Globus pallidus (tissue), 1 donor: ENCODE measurements at places on chromosomes 3 and 15.

- no peak for DNase-seq
Observed at GRCh38 chr3:42491881-42492507, 10.4 kb upstream of the VIPR1 start.

DNA sequence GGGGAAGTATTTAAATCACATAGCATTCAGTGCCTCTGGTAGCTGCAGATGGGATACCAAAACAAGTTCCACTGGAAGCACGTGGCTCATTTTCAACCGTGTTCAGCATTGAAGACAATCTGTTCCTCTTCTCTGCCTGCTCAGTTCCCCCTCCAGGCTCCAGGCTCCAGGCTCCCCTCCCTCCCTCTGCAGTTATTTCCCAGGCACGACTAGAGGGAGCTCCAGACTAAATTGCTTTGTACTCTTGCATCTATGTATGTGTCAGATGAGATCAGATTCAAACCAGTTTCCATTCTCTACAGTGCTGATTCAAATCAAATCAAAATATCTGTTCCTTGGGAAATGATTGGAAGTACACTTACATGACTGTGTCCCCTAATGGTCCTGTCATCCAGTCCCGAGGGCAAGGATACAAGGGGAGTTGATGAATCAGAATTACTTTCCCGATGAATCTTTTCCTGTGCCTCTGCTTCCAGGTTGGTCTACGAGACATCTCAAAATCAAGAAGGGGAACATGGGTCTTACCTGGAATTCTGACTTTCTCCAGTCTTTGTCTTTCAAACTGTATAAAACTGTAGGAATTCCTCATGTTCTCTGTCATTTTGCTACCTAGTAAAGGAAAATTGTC lies 600.5 kb downstream of the EDEM1 start:
- peak; percentile 33 for DNase-seq

DNA sequence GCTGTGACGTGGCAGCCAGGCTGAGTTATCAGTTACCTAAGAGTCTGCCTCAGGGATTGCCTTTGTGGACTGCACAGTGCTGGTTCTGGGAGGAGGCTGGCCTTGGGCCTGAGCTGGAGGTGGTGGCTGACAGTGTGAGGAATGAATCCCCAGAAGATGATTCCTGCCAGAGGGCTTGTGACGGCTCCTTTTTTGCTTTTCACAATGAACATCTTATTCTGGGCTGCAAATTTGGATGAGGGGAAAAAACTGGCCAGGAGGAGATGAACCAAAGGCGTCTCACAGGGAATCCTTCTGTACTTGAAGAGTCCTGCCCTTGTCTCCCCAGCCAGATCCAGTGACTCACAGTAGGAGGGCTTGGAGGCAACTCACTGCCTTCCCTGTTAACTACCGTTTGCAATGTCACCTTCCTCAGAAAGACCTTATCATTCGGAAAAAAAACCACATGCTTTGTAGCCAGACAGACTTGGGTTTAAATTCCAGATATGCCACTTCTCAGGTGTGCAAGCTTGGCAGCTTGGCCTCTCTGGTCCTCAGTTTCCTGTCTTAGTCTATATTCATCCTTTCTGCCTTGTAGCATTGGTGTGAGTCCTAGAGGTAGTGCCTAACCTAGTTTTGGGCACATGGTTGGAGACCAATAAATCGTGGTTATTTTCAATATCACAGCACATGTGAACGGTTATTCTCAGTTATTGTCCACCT lies 19.1 kb downstream of the ST6GAL1 start:
- DNase-seq, result no peak

- DNase-seq, result no peak
Observed at GRCh38 chr3:23067116-23067515, 136.0 kb upstream of the UBE2E2 start.

DNA sequence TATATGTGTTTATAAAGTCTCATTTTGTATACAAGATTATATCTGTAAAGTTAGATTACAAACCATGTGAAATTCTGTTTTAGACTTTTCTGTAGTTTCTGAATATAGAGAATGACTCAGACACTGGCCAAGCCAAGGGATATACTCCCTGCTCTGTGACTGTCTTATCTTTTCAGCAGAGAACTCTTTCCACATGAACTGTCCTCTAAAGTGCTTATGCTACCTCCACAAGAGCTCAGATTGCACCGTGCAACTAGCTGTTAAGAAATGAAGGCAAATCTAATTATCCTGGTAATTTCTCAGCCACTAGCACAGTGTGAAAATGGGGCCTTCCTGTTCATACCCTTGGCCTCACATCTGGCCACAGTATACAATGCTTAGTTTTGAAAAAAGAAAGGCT lies 44.3 kb upstream of the CPNE4 start:
- DNase-seq, result no peak

DNA sequence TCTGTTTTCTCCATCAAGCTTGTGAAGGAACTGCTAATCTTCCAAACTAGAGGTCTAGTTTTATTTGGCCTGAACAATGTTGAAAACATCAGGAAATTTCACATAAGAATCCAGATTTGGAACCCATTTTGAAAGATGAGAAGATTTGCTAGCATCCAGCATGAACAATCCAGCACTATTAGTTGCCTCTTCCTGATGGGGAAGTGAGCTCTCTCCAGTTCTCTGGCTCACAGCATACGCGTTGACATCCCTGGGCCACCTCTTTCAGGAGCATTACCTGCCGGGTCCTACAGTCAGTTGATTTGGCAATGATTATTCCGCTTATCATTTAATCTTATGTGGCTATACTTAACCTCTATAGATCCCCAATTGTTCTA lies 10.9 kb downstream of the GPR87 start:
- no peak for DNase-seq

- no peak for DNase-seq
Observed at GRCh38 chr3:187406927-187407326, 38.7 kb downstream of the RTP4 start.

DNA sequence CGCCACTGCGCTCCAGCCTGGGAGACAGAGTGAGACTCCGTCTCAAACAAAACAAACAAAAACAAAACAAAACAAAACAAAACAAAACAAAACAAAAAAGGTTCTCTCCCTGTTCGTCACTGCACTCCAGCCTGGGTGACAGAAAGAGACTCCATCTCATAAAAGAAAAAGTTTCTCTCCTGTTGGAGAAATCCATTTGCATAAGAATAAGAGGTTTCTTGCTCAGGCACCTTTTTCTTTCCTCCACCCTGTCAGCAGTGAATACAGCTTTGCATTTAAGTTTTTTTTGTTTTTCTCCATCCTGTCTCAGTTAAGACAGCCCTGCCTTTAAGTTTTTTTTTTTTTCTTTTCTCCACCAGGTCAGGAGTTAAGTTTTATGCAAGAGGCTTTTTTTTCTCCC lies 109.5 kb downstream of the DPH6 start:
- DNase-seq, result no peak

GRCh38 chr15:72851586-72851985 lies 68.0 kb upstream of the ADPGK start:
- no peak for DNase-seq

DNA sequence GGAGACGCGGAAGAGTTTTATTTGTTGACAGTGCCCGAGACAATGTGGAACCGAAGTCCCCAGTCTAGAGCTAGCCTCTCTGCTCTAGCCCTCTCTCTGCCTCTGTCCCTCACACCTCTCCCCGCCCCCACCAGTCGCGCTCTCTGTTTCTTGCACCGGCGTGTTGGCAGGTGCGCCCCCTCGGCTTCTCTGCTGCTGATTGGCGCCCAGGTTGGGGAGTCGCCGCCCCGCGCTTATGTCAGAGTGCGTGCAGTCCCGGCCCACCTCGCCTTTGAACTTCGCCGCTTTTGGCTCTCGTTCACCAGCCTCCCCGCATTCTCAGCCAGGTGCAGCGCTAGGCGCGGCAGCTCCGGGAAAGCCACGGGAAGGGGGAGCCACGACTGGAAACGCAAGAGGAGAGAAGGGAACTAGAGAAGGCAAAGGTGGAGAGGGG lies at the start of gene SOX14:
Gene SOX14, plus strand, starts transcription at position 315 of the 433 bp plus-strand sequence. CDS start 470 bp downstream, outside the sequence.
- DNase-seq, result no peak

DNA sequence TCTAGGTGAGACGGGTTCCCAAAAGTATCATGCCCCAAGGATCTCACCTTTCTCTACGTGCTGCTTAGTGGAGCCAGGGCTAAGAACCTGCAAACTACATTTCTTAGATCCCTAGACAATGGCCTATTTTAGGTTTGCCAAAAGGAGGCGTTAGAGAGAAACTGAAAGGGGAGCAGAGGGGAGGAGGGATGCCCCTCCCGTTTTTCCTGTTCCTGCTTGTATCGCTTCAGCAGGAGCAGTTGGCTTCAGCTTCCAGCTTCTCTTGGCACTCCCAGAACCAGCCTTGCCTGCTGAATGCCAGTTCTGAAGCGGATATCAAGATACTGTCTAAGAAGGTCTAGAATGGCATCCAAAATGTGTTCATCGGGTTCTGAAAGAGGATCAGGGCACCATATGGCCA lies 58.4 kb upstream of the ABHD17C start:
- DNase-seq, result no peak

DNA sequence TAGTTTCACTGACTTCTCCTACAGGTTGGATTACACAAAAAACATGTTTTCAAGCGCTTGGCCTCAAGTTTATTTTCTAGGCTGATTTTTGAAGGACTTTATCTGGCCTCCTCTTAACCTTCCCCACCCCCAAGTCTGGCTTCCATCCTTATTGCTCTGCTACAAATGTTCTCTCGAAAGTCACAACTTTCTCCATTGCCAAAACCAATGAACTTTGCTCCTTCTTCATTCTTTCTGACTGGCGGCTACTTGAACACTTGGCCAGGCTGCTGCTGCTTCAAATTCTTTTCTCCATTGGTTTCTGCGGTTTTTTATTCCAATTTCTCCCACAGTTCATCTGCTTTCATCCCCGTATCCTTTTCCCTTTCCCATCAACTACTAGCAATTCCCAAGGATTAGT lies 106.6 kb downstream of the TOP2B start:
- DNase-seq, result peak; percentile 17

DNA sequence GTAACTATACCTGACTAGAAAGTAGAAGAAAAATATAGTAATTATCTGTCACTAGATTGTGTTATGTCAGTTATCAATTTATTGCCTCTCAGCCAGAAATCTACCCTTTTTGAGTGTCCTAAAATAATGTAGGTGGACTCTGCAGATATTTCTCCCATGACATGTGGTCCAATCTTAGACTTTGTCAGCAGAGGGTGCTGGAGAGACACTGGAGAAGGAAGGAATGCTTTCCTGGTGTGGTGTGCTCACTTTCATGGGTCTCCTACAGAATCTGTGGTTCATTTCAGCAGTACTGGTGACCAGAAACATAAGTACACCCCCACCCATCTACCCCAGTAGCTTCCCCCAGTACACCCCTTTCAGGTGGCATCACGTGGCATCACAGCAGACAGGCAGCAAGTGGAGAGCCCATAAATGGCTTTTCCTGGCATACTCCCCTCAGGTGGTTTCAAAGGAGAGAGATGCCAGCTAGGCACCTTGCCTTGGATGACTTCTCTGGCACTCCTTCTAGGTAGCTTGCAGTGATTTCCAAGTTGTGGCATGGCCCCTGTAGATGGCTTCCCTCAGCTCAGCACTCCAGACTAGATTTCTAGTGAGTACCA lies 114.7 kb downstream of the GADL1 start:
- no peak for DNase-seq

DNA sequence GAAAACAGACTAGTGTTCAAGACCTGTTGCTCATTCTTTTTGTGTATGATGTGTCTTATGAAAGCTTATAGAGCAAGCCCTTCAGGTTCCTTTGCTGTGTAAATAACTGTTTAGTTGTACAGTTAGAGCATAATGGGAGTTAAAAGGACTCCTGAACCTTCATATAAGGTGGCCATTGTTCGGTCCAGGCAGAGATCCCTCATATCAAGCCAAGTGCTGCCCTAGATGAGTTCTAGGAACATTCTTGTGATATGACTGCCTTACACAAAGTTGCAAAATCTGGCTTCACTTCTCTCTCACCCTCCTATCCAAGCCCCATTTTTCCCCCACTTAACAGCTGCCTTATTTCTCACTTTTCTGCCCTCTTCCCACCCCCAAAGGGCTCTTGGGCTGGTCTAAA lies 26.9 kb downstream of the GYG1 start:
- DNase-seq, result no peak

- no peak for DNase-seq
Observed at GRCh38 chr3:111314181-111314873, 227.7 kb upstream of the CD96 start.

- no peak for DNase-seq
Observed at GRCh38 chr15:62792986-62793751, 249.4 kb upstream of the TPM1 start.

- DNase-seq, result no peak
Observed at GRCh38 chr15:41853831-41854230, 15.2 kb downstream of the PLA2G4B start.

DNA sequence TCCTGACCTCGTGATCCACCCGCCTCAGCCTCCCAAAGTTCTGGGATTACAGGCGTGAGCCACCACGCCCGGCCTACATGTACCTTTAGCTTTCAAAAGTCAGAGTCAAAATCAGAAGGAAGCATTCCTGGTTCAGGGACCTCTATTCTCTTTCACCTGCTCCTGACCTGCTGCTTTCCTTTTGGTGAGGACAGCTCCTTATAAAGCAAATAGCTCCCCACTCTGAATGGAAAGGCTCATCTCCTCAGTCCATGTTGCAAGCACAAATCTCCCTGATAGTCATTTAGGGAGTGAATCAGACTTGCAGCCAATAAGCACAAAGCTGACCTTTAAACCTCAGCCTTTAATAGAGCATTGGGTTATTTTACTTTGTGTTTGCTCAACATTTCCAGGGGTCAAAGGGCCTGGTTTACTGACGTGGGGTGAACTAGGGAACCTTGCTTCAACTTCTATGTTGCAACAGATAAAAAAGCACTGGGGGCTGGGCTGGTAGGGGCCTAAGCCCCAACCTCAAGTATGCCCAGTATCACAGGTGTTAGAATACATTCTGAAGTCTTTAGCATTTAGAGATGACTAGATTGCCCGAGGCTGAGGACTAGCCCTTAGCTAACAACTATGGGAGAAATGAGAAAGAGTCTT lies 43.1 kb downstream of the THRB start:
- no peak for DNase-seq

- DNase-seq, result no peak
Observed at GRCh38 chr3:149860881-149861280, 47.9 kb downstream of the RNF13 start.
